Spinal cord (tissue), 10 donors: ENCODE measurements at places on chromosomes 7 and 10. TPM values are rescaled to one million over a fixed set of nuclear protein-coding genes. Genes with fewer than 3 reads are reported as not detected.

The MPP7 gene
- 3.9 TPM for total RNA-seq

The SAMD9L gene
- total RNA-seq = 26.1 TPM

The UCN3 gene
- 0.50 TPM for total RNA-seq

The SPACDR gene
- 2.1 TPM for total RNA-seq

The FOXP2 gene
- total RNA-seq = 27.5 TPM

The MARVELD1 gene
- total RNA-seq = 11.7 TPM

The DNAJB6 gene
- 137 TPM for total RNA-seq

The ABLIM1 gene
- total RNA-seq = 91.0 TPM

The CTAGE4 gene
- total RNA-seq = 1.6 TPM

The RET gene
- 49.9 TPM for total RNA-seq

The HTR5A gene
- 0.99 TPM for total RNA-seq

The UMAD1 gene
- total RNA-seq = 18.1 TPM

The HOXA7 gene
- total RNA-seq = 9.6 TPM

The TLX1 gene
- not detected for total RNA-seq

The LRGUK gene
- total RNA-seq = 4.3 TPM

The HDAC9 gene
- 58.5 TPM for total RNA-seq

The OTUD1 gene
- total RNA-seq = 7.5 TPM

The NAT16 gene
- total RNA-seq = 0.40 TPM

The BTBD16 gene
- total RNA-seq = 0.99 TPM

The ZNF467 gene
- 2.8 TPM for total RNA-seq

The SPAM1 gene
- total RNA-seq = not detected

The NSUN5 gene
- total RNA-seq = 19.3 TPM

The HOXA1 gene
- 1.4 TPM for total RNA-seq

The EBF3 gene
- total RNA-seq = 83.1 TPM

The GNGT1 gene
- not detected for total RNA-seq

The PLAC9 gene
- total RNA-seq = 7.6 TPM

The ZEB1 gene
- total RNA-seq = 112 TPM

The RBP3 gene
- total RNA-seq = not detected

The AKR1D1 gene
- total RNA-seq = not detected

The MMP21 gene
- 0.40 TPM for total RNA-seq

The NXPH1 gene
- 17.1 TPM for total RNA-seq

The INA gene
- total RNA-seq = 55.2 TPM

The NKX2-3 gene
- total RNA-seq = not detected

The NUTM2A gene
- total RNA-seq = 1.2 TPM

The INTS15 gene
- total RNA-seq = 22.6 TPM

The CAV2 gene
- 30.7 TPM for total RNA-seq

The PSD gene
- total RNA-seq = 32.7 TPM

The OR2A5 gene
- total RNA-seq = under 0.01 TPM
